ENCODE measurements at places on chromosomes 3 and 15.

GRCh38 chr3:139093840-139094239 lies 49.1 kb upstream of the PRR23C start:
- no peak for DNase-seq

- no peak for DNase-seq
Observed at GRCh38 chr3:101261506-101261905, 58.9 kb downstream of the IMPG2 start.

DNA sequence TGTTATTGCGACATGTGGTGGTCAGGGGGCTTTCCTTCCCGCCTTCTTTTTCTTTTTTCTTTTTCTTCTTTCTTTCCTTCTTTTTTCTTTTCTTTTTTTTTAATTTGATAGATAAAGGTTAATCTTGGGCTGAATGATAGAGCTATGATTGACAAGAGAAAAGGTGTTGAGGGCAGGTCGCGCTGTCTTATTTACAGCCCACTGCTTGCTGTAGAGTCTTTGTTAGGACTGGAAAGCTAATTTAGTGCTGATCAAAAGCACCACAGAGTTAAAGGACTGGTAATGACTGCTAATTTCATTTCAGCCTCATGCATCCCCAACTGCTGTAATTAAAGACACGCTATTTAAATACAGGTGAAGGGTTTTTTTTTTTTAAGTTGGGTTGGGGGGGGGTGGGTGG lies 10.6 kb upstream of the SOX2 start:
- no peak for DNase-seq

DNA sequence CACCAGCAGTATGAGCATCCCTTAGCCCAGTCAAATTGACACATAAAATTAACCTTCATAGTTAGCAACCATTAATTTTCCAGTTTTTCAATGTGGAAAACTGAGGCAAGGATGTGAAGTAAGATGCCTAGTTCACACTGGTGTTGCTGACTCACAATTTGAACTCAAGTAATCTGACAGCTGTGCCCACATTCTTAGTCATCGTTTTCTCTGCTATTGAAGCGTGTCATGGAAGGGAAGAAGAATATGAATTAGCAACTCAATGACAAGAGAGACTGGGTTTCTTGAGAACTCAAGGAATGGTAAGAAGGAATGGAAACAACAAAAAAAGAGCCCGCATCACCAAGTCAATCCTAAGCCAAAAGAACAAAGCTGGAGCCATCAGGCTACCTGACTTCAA lies 261.4 kb downstream of the EPHA3 start:
- DNase-seq = no peak

DNA sequence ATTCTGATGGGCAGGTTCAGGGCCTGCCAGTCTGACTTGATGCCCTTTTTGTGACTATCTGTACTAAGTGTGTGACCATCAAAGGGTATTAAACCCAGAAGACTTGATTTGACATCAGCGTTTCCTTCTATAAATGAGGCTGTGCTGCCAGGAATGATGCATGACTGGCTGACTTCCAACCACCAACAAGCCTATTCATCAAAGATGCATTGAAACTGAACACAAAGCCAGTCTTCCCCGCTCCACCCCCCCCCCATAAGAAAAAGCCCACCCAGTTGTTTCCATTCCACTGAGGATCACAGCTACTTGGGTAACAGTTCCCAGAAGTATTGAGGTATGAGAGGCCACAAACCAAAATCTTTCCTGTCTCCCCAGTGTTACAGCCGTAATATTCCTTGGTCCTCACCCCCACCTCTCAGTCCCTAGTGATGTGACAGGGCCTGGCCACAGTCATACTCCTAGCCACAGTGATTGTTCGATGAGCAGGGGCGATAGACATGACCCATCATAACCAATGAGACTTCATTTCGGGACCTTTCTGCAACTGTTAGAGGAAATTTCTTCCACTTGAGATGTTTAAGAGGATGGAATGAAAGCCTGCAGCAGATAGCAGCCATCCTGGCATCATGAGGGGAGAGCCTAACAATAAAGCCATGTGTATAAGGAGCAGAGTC lies 22.6 kb downstream of the SH3BP5 start:
- peak; percentile 52 for DNase-seq

DNA sequence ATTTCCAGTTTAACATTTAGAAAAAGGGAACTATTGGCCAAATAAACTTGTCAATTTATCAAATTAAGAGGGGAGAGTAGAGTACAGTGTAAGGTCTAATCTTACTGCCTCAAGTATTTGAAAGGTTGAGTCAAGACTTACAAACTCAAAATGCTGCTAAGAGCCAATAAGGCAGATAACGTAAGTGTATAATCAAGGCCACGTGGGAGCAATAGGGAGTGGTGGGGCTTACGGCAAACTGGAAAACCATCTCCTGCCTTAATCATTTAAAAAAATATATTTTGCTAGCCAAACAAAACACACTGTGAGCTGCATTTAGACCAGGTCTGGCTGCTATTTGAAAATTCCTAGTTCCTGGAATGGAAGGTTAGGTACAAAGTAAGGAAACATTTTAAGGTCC lies 107.3 kb upstream of the FRMD4B start:
- DNase-seq = no peak

DNA sequence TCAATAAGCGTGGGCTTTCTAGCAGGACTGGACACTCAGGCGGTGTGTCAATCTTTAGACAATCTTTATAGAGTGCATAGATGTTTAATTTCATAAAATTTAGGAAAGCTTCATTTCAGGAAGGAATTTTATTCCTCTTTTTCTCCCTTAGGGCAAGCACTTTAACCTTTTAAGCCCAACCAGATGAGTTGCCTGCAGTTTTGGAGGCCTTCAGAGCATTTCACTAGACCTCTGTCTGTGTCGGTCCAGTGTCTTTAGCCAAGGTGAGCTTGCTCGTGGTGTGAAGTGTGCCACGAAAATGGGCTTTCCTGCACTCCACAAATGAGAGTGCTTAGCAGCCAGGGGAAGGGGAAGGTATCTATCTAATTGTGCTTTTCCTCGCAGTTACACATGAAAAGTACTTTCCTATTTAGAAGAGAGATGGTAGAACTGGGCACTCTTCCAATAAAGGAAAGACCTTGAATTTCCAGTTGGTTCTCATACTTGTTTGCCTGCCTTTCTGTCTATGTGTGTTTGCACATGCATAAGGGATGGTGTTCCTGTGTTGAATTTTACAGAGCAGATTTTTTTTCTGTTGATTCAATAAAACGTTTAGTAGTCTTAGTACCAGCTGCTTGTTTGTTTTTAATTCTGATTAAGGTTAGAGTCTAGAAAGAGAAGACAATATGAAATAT lies 53.6 kb downstream of the FEZF2 start:
- no peak for DNase-seq

GRCh38 chr15:101427606-101428487 lies 61.7 kb downstream of the PCSK6 start:
- DNase-seq = no peak

- DNase-seq = no peak
Observed at GRCh38 chr3:138065949-138066348, 49.5 kb downstream of the DZIP1L start.

DNA sequence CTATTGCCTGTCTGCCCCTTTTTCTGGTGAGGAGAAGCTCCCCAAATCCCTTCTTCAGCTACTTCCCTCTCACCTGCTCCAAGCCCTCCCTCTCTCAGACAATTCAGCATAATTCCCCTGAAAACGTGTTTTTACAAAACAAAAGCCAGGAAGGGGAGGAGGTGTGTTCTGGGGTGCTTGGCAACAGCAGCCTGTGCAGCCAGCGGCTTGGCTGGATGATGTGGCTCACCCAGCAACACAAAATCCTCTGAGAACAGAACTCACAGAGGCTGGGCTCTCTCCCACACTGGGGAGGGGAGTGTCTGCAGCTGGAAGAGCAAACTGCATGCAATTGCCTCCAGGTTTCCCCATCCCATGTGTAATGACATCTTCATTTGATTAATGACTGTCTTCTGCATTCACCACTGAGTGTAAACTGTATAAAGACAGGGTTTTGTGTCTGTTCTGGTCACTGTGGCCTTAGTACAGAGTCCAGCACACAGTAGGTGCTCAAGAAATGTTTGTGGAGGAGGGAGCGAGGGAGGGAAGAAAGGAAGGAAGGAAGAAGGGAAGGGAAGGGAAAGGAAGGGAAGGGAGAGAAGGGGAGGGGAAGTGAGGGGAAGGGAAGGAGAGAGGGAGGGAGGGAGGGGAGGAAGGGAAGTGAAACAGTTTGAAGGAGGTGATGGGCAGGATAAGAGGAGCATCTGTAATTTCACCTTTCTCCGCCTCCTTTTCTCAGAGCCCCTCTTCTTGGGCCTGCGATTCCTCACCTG lies 70.1 kb upstream of the GLCE start:
- DNase-seq = no peak

DNA sequence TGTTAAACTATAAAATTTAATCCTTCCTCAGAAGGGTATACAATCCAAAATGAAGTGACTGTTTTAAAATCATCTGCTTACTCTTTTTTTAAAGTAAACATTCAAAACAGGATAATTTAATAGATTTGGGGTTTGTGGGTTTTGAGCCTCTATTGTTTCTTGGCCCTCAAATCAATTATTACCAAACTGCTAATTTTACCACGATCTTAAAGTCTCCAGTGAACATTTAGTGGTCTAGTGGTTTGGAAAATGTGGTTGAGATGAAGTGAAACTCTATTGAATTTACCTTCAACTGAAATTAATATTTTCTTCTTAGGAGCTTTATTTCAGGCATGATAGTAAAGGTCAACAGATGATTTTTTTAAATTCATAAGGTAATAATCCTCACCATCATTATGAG lies 11.2 kb upstream of the ATP11B start:
- DNase-seq = no peak

DNA sequence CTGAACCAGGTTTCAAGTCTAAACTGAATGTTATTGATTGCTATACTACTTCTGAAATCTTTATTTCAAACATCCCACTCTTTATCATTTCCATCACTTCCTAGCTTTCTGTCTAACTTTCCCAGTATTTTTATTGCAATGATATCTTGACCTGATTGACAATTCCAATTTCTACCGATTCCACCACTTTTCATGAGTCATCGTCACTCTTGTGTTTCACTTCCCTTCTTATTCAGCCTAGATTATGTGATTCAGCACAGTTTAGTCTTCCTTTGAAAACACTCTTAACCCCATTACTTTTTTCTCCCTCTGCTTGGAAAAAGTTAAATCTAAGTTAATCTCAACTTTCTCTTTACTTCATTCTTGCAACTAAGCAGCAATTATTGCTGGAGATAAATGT lies 62.6 kb downstream of the SLC7A14 start:
- no peak for DNase-seq

DNA sequence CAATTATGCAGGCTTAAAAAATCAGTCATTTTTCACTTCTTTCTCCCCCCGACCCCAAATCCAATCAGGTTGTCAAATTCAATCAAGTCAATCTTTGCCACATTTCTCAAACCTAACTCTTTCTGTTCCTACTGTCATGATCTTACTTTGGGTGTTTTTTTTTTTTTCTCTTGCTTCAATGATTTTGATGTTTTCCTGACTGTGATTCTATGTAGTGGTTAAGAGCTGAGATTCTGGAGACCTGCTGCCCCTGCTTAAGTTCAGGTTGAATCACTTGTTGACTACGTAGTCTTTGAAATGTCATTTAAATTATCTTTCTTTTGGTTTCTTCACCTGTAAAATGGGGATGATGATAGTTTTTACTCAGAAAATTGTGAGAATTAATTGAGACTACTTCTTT lies 117.5 kb downstream of the TPRG1 start:
- DNase-seq = no peak

DNA sequence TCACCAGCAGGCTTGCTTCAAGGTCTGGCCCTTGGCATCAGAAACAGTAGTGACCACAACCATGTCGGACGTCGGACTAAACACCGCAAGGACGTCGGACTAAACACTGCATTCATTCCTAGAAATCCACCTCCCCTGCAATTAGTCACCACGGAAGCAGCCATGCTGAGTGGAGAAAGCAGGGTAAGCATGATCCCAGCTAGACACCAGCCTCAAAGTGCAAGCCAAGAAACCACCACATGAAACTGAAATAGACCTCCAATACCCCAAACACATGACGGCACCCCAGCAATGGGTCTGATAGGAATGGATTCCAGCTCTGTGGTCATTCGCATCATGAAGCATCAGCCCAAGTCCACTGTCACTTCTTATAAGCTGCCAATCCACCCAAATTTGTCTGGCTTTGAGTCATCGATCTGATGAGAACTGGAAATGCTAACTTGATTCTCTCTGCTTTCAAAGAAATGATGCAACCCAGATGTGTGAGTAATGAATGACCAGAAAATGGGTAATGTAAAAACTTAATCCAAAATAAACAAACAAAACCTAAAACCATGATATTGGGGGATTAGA lies 348.3 kb upstream of the TMCO5A start:
- no peak for DNase-seq

- no peak for DNase-seq
Observed at GRCh38 chr3:180973543-180973942, 16.0 kb downstream of the DNAJC19 start.

DNA sequence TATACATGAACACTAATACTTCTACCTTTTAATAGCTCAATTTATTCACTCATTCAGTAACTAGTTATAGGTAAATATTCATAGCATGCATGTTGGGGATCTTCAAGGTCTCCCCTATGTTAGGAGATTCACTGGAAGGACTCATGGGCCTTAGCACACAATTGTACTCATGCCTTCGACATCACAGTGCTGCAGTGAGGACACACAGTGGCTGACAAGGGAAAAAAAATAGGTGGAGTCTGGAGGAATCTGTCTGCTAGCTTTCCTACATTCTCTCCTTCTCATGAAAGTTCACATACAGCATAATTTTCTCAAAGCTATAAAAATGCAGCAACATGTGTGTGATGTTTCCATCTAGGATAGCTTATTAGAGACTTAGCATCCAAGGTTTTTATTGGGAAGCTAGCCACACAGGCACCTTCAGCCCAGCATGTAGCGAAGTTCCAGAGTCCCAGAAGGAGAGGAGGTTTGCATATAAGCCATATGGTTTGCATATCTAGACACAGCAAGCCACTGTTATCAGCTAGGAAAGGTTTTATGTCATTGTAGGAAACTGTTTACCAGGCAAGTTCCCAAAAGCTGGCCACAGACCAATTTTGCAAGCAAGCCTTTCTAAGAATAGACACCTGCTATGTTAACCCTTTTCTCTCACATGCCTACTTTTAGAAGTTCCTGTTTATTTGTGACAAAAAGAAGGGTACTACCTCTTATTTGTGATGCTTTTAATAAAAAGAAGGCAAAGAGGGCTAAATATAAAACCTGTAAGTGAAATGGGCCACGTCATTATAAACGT lies 46.4 kb downstream of the MORC1 start:
- DNase-seq = no peak

DNA sequence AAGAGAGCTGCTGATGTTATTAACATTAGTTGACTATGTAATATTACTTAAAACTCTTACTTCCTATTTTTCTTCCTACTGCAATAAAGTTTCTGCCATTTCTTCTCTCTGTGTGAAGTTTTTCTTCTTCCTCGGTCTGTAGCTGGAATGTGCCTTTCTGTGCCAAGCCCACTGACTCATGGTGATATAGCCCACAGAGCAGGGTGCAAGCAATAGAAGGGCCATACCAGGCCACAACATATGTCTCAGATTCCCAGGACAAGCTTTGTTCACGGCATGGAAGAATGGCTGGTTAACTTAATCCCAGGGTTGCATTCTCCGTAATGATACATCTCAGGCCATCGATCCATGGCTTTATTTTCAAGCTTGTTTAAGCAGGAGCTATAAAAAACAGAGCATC lies 815.3 kb downstream of the TUSC7 start:
- DNase-seq = no peak

Measured in activated T-cell treated with anti-CD3 and anti-CD28 coated beads for 48 hours (primary cell).